Glutamatergic neuron (in vitro differentiated cells): ENCODE measurements at places on chromosomes 1 and 21.
A peak's percentile ranks its signal among the peaks of the same experiment; 100 is the strongest.

DNA sequence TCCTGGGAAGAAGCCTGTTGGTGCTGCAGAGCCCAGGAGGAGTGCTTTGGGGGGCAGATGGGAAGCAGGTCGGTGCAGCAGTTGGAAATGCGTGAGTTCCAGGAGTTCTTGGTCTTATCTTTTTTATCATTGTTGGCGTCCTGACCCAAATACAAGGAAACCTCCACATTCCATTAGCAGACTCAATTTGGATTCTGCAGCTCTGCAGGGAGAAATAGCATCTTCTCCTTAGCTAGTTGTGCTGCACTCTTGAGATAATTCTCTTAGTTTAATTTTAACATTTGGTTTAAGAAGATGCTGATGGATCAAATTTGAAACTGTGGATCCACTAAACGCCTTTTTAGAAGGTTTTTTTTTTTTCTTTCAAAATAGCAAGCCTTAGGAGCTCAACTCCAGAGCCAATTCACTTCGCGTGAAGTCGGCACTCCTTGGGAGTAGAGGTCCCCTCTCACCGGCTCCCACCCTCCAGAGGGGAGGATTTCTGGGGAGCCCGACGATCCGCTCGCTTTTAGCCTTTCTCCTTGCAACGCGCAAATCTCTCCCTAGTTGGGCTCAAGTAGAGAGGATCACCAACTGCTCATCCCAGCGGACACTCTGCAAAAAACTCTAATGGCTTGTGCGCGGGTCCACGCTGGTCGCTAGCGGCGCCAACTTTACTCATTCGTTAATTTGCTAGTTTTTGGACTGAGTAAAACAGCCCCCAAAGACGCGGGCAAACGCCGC, 1.3 kb downstream of the PLD5 start:
- DNase-seq = no peak

GRCh38 chr21:31370893-31371544, 27.0 kb upstream of the TIAM1 start:
- no peak for DNase-seq

DNA sequence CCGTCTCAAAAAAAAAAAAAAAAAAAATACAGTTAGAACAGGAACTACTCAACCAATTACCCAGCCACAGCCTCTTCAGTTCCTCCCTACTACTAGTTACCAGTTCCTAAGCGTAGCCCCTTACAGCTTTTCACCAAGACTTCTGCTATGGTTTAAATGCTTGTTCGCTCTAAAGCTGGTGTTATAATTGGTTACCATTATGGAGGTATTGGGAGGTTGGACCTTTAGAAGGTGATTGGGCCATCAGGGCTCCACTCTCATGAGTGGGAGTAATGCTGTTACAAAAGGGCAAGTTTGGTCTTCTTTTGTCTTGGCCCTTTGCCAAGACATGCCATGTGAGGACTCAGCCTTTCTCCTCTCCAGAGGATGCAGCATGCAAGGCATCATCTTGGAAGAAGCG, 3.0 kb upstream of the SMPDL3B start:
- DNase-seq = no peak

DNA sequence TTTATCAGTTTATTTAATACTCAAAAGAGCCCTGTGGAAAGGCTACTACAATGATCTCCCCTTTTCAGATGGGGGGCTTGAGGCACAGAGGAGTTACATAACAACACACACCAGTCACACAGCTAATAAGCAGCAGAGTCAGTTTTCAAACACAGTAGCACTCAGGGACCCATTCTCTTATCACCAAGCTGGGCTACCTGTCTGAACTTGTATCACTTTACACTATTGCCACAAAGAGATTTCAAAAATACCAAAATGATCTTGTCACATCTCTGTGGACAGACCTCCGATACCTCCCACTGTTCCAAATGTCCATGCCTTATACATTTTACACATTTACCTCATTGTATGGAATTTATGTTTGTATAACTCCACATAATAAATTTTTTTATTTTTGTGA, 134.6 kb downstream of the TPR start:
- DNase-seq = no peak

GRCh38 chr1:19426294-19427086, 58.8 kb downstream of the CAPZB start:
- DNase-seq = no peak

GRCh38 chr1:234911787-234912186, 216.8 kb downstream of the TOMM20 start:
- DNase-seq = no peak

GRCh38 chr1:94931254-94931841, 4.4 kb upstream of the CNN3 start:
- DNase-seq = no peak

DNA sequence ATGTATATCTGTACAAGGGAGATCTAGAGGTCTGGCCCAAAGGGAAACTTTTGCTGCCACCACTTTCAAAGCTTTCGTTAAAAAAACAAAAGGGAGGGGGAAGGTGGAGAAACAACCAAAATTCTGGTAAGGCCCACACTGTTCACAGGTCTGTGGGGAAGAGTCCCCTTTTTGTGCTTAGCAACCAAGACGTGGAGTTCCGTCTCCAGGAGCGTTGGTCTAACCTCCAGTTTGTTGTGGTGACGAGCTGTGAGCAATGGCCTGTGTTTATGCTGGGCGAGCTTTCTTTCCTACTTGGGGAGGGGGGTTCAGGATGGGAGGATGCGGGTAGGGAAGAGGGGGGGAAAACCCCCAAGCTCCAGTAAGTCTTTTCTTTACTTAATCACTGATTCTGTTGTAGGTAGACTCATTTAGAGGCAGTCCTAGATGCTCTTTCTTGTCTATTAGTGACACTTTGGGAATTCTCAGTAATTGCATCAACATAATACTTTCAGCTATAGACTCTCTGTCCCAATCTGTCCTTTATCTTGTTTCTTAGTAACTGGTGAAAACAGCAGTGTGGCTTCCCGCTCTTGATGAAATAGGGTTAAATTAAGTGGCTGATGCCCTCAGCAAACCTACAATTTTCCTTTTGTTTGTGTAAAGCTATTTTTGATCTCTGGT, 1.5 kb downstream of the HIPK1 start:
- no peak for DNase-seq

GRCh38 chr1:75937034-75937433, 4.8 kb upstream of the ASB17 start:
- no peak for DNase-seq

DNA sequence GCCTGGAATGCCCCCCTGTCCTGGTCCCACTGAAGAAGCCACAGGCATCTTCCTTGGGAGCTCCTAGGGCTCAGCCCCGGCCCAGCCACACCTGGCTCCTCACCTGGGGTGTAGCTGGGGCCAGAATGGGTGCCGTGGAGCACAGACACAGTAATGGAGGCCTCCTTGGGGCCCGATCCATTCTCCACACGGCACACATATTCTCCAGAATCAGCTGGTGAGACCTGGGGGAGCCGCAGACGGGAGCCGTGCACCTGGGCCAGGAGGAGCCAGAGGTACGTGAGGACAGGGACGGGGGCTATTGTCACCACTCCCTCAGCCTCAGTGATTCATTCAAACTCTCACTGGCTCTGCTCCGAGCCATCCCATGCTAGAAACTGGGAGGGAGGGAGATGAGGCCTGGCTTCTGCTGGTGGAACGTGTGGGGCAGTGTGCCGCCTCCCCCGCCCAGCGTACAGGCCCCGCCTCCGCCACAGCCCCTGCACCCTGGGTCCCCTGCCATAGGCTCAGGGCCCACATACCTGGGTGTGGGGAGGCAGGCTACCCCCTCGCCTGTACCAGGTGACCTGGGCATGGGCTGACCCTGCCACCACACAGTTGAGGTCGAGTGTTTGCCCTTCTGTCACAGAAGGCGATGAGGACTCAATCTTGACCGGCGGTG, 42.2 kb downstream of the LDLRAD2 start:
- DNase-seq = no peak

- DNase-seq = no peak
Measured at GRCh38 chr1:233443040-233443760, 115.7 kb downstream of the MAP3K21 start.

DNA sequence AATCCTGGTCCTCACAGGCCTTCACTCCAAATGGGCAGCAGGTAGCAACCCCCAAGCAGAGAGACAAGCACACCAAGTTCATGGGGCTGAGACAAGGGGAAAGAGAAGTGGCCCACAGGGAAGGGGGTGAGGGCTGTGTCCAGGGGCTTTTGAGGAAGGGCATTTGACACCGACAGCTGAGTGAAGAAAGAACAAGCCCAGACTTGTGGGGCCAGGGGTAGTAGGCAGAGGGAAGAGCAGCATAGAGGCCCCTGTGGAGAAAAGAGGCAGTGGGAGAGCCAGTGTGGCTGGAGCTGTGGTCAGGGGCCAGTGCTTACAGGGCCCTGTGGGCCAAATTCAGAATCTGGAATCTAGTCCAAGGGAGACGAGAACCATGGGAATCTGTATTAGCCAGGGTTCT, 85.4 kb downstream of the IGSF21 start:
- no peak for DNase-seq

GRCh38 chr1:118659646-118660045, 328.5 kb downstream of the TBX15 start:
- no peak for DNase-seq

DNA sequence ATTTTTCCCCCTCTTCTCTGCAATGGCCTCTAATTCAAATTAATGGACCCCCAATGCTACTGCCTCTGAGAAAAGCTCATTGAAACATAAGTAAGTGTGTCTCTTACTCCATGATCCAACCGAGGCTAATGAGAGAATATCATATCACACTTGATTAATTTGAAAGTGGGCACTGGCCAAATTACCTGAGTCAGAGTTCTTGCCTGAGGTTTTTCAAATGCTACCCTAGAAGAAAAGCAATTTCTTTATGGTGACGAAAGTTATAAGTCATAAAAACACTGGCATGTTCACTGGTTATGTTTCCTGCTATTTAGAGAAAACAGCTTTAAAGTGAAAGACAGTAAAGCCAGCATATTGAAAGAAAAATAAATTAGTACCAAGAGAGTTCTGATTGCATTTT, 368.8 kb upstream of the TMPRSS15 start:
- no peak for DNase-seq

DNA sequence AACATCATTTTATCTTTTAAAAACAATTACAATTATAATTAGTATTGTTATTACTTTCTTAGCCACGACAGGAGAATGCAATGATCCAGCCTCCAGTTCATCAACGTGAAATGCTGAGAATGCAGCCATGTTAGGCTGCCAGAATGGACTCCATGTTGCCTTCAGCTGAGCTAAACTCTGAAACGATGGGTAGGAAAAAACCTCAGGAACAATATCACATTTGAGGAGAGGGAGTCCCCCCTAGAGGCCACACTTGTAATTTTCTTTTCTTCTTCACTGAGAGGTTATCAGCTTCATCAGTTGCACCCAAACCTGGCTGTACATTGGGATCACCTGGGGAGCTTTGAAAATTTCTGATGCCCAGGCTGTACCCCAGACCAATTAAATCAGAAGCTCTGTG, 34.6 kb upstream of the DNAH14 start:
- DNase-seq = no peak

- no peak for DNase-seq
Measured at GRCh38 chr1:216119600-216119999, 303.6 kb downstream of the USH2A start.

DNA sequence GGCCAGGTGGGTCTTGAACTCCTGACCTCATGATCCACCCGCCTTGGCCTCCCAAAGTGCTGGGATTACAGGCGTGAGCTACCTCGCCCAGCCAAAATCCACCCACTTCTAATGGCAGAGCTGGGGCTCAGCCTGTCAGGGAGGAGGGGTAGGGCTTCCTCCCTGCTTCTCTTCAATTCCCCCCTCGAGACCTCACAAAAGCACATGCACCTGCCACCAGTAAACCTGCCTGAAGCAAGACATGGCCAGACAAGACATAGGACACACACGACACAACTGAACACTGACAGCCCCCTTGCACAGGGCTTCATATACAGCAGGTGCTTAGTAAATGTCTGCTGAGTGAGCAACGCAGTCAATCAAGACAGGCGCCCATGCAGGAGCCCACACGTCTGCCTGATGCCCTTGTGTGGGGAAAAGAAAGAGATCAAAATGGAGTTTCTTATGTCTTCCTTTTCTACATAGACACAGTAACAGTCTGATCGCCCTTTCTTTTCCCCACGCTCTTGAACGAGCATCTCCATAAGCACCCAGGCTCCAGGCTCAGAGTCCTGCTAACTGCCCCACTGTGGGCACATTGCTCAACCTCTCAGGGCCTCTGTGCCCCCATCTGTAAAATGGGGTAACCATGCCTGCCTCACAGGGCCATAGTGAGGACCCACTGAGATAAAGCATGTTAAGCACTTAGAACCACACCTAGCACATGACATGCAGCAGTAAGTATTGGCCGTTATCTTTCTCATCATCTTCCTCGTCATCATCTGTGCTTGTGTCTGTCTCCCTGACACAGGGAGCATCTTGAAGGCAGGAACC, 8.8 kb downstream of the SDC3 start:
- no peak for DNase-seq

- no peak for DNase-seq
Measured at GRCh38 chr21:46486481-46487126, 27.9 kb downstream of the DIP2A start.

- no peak for DNase-seq
Measured at GRCh38 chr1:76084029-76084627, 9.6 kb downstream of the ST6GALNAC3 start.

DNA sequence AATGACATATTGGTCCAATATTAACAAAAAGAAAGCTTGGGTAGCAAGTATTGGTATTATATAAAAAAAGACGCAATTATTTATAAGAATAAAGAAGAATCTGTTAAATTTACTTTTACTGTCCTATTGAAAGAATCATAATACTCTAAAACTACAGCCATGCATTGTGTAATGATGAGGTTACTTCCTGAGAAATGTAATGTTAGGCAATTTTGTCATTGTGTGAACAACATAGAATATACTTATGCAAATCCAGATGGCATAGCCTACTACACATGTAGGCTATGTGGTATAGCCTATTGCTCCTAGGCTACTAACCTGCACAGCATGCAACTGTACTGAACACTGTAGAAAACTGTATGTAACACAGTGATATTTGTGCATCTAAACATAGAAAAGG, 121.2 kb upstream of the PTGFR start:
- DNase-seq = no peak

DNA sequence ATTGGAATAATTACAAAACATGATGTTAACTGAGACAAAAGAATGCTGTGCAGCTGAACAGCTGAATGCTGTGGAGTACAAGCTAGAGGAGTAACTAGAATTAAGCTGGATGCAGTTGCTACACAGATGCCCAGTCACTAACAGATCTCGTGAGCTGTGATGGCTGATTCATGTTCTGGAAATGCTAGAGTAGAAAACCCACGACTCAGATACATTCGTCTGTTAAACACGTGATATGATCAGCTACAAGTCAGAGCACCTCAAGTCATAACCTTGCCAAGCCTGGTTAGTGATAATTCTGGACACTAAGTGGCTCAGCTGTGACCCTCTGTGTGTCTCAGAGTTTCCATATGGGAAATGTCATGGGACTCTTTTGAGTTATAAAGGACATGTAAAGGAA, 89.7 kb upstream of the ESRRG start:
- DNase-seq = peak; percentile 16

GRCh38 chr1:38266197-38266520, 219.6 kb upstream of the POU3F1 start:
- DNase-seq = no peak

DNA sequence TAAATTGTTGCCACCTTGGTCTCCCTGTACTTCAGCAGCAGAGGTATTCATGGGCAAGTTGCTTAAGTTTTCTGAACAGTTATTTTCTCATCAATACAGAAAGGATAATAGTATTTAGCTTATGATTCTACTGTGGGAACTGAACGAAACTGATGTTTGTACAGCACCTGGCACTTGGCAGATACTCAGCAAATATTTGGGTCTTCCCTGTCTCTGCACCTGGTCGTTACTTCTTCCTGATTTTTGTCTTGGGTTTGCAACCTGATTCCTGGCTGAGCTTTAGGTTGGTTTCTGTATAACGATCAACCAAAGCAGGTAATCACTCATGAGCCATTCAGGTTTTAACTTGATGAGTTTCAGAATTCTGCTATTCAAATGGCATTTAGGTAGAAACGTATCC, 490.6 kb downstream of the KIF26B start:
- no peak for DNase-seq
